ENCODE measurements at places on chromosomes 7 and 10.
A peak's percentile ranks its signal among the peaks of the same experiment; 100 is the strongest.

- DNase-seq = no peak
Measured at GRCh38 chr7:143393267-143394041, 12.3 kb downstream of the ZYX start.

GRCh38 chr10:48464871-48465736 lies 139.8 kb downstream of the ARHGAP22 start:
- DNase-seq = no peak

DNA sequence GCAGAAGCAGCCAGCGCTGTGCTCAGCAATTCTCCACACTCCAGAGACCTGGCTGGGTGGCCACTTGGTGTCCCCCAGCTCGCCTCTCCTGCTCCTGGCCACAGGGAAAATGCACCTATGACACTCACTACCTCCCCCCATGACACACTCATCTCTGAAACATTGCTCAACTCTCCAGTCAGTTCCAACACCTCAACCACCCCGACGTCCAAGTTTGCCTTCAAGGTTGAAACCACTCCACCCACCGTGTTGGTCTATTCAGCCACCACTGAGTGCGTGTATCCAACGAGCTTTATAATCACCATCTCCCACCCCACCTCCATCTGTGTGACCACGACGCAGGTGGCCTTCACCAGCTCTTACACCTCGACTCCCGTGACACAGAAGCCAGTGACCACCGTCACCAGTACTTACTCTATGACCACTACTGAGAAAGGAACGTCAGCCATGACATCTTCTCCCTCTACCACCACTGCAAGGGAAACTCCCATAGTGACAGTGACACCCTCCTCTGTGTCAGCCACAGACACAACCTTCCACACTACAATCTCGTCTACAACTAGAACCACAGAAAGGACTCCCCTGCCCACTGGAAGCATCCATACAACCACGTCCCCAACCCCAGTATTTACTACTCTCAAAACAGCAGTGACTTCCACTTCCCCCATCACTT lies 2.7 kb downstream of the MUC3A start:
- no peak for DNase-seq

DNA sequence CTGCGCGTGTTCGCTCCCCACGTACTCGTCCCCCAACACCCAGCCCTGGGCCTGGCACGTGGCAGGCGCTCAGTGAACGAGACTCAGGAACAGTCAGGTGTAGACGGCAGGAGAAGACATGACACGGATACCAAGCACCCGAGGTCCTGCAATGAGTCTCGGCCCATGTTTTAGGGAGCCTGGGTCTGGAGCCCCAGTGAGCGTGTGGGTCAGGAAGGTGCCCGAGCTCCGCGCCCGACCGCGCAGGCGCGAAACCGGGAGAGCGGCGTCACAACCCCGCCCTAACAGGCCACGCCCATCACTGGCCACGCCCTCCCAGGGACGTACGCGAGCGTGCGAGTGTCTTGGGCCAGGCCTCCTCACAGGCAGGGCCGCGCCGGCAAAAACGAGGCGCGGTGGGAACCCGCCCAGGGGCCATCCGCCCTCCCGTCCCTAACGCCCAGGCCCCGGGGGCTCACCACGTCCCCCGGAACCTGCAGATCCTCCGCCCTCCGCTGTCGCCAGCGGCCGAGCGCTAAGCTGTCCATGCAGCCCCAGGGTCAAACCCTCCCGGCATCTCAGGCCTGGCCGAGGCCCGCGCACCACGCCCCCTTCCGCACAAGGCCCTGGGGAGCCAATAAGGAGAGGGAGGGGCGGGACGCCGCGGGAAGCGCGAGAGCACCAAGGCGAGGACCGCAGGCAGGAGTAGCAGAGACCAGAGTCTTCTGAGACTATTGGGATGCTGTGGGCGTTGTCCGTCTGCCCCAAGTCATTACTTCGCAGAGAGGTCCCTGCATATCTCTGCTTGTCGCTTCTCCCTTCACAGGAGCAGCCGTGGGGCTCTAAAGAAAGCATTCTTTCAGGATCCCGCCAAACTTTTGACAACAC lies at the start of gene C10orf143:
C10orf143 (minus strand) TSS at position 585 of the 867 bp plus-strand sequence; CDS start at position 527, 58 bp downstream.
- peak; percentile 97 for DNase-seq

DNA sequence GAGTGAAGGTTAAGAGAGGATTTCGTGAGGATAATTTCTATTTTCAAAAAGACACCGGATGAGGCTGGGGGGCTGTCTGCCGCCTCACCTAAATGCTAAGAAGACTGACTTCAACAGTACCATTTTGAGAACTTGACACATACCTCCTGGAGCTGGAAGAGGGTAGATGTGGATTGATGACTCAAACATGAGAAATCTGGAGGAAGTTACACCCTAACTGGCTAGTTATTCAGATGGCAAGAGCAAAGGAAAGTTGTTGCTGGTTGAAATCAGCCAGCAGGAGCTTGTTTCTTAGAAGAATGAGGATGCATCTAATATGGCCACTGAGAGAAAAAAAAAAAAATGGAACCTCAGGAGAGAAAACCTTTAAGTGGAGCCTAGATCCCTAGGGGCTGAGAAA lies 76.2 kb upstream of the KIAA1217 start:
- DNase-seq = no peak

GRCh38 chr10:110901954-110902819 lies 16.8 kb downstream of the BBIP1 start:
- no peak for DNase-seq

DNA sequence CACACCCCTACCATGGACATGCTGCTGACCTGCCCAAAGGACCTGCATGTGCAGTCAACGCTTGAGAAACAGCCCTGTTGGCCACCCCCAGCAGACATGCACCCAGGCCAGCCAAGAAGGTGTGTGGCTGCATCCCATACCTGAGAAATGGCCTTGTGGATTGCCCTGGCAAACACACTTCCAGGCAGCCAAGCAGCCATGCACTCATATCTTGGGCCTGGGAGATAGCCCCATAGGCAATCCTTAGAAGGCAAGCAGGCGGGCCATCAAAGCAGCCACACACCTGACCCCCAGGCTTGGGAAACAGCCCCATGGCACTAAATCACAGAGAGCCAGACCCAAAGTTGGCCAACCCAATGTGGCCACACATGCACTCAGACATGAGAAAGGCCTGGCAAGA lies 4.9 kb upstream of the AKR1B1 start:
- DNase-seq = no peak

GRCh38 chr10:17533731-17534130 lies 79.3 kb upstream of the ST8SIA6 start:
- DNase-seq = no peak

- DNase-seq = no peak
Measured at GRCh38 chr7:117645481-117646165, 165.8 kb downstream of the CFTR start.

DNA sequence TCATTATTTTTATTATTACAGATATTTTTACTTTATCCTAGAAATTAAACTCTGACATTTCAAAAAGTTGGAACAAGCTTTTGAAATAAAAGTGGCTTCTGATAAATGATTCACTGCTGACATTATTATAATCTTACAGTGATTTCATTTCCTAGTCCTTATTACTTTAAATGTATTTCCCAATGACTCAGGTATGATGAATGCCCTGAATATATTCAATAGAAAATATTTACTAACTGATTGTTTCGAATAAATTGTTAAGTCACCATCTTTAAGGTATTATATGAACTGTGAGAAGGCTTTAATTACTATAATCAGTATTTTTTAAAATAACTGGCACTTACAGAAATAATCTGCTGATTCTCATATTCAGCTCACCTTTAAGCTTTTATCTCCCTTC lies 21.6 kb downstream of the DKK1 start:
- DNase-seq = no peak

DNA sequence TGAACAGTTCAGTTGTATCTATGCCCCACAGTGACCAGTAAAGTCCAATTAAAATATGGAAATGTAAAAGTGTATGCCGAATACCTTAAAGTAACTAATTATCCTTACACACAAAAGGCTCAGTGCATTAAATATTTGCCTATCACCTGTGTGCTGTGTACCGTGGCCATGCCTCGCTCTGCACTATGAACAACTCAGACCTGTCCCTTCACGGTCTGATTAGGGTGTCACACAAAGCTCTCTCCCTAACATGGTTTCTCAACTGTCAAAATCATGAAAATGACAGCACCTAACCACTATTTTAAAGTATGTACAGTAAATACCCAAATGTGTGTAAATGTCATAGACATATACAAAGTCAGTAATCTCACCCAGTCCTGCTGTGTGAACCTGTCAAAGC lies 43.1 kb downstream of the STK17A start:
- no peak for DNase-seq
